ENCODE measurements at places on chromosomes 7 and 10.

GRCh38 chr7:55254596-55255495 is 110.3 kb upstream of the LANCL2 start:
- DNase-seq: peak; percentile 94

GRCh38 chr10:24288581-24288980 is 79.6 kb downstream of the KIAA1217 start:
- DNase-seq: no peak

GRCh38 chr10:24579906-24580305 is 143.8 kb downstream of the ARHGAP21 start:
- no peak for DNase-seq

- DNase-seq: no peak
Measured at GRCh38 chr10:24917979-24918378, 34.4 kb downstream of the PRTFDC1 start.

- no peak for DNase-seq
Measured at GRCh38 chr10:71210542-71210871, 1.9 kb upstream of the UNC5B start.

Data from D341Med (cell line).